ENCODE measurements at places on chromosomes 16 and 17.

DNA sequence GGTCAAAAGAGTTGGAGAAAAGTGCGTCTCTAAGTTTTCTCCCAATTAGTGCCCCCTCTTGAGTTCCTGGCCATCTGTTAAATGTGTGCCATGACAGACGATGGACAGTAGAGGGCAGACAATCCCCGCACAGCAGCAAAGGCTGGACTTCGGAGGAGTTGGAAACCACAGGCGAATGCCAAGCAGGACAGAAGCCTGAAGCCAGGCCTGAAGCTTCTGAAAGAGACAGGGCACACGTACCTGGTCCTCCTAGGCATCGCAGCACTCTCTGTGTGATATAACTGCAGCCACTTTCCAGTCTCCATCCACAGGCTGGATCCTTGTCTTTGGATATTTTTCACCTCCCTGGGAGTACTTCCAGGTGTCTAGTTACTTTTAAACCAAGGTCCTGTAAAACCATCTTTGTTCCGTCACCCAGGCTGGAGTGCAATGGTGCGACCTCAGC lies 14.5 kb downstream of the C17orf100 start:
- peak; percentile 42 for DNase-seq

GRCh38 chr17:53570731-53571130 lies 252.0 kb upstream of the KIF2B start:
- DNase-seq, result no peak

GRCh38 chr16:19748389-19749168 lies 30.5 kb downstream of the IQCK start:
- DNase-seq, result no peak

- no peak for DNase-seq
Measured at GRCh38 chr17:7982173-7982572, 20.2 kb upstream of the GUCY2D start.

GRCh38 chr17:17109256-17109655 lies 67.0 kb downstream of the MPRIP start:
- DNase-seq, result no peak

- no peak for DNase-seq
Measured at GRCh38 chr16:19933740-19934139, 49.1 kb upstream of the GPRC5B start.

DNA sequence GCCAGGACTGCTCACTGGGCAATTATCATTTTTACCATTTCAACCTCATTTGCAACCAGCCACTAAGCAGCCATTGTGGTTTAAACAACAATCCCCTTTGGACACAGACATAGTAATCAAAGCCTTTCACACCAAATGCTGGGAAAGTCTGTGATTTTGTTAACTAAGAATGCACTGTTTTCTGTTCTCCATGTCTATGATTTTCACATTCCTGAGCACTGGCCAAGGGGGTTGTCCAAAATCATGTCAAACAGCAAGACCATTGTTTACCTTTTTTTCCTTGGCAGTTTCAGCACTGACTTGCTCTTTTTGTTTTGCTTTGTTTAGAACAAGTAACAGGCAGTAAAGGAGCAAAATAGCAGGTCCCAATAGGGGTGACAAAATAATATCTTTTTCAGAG lies 106.3 kb upstream of the SIAH1 start:
- DNase-seq, result no peak

DNA sequence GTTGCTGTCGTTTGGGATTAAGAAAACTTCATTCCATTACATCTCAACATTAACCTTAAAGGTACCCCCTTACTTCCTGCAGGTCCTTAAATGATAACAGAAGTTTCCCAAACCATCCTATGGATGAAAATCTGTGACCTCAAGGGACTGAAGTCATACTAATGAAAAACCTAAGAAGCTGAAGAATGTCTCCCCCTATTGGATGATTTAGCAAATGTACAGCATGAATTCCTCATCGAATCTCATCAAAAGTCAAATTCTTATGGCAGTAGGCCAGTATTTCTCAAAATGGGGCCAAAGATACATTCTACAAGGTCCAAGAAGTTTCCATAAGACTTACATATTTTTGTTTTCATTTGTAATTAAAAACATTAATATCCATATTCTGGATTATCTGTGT lies 13.5 kb downstream of the SCO1 start:
- peak; percentile 7 for DNase-seq

DNA sequence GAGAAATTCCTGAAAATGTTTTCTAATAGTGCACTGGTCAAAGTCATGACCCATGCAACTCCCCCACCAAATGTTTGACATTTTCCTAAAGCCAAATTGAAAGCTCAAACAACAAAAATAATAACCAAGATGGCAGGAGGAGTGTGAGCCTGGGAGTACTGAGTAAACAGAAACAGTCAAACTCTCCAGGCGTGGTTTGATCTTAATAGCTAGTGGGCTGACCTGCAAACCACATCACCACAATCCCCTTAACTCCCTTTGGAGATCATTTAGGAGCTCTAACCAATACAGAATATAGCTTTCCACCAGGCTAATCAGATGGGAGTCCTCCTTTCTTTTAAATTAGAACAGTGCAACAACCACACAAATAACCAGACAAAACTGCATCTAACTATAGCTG lies 19.2 kb upstream of the MEIOC start:
- no peak for DNase-seq

DNA sequence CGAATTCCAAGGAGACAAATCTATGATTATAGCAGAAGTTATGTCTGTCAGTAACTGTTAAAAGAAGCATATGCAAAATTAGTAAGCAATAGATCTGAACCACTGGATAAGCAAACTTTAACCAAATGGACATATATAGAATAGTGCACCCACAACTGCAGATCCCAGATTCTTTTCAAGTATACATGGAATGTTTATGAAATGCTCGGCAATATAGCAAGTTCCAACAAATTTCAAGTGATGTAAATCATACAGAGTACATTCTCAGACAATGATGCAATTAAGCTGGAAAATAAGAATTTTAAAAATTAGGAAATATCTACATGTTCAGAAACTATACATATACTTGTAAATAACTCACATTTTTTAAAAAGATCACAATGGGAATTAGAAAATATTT lies 8.4 kb upstream of the HELZ start:
- DNase-seq, result no peak

GRCh38 chr17:78121801-78122215 lies 6.7 kb downstream of the TMC6 start:
- no peak for DNase-seq

- no peak for DNase-seq
Measured at GRCh38 chr17:64327201-64327930, 63.3 kb downstream of the PECAM1 start.

GRCh38 chr16:72873853-72874252 lies 174.1 kb downstream of the ZFHX3 start:
- DNase-seq, result no peak

GRCh38 chr16:17340804-17341203 lies 130.0 kb downstream of the XYLT1 start:
- no peak for DNase-seq

- no peak for DNase-seq
Measured at GRCh38 chr16:13138528-13138927, 237.1 kb downstream of the SHISA9 start.

GRCh38 chr17:83152745-83153611 lies 73.6 kb downstream of the METRNL start:
- peak; percentile 11 for DNase-seq

- no peak for DNase-seq
Measured at GRCh38 chr17:57282296-57282695, 26.0 kb downstream of the MSI2 start.

DNA sequence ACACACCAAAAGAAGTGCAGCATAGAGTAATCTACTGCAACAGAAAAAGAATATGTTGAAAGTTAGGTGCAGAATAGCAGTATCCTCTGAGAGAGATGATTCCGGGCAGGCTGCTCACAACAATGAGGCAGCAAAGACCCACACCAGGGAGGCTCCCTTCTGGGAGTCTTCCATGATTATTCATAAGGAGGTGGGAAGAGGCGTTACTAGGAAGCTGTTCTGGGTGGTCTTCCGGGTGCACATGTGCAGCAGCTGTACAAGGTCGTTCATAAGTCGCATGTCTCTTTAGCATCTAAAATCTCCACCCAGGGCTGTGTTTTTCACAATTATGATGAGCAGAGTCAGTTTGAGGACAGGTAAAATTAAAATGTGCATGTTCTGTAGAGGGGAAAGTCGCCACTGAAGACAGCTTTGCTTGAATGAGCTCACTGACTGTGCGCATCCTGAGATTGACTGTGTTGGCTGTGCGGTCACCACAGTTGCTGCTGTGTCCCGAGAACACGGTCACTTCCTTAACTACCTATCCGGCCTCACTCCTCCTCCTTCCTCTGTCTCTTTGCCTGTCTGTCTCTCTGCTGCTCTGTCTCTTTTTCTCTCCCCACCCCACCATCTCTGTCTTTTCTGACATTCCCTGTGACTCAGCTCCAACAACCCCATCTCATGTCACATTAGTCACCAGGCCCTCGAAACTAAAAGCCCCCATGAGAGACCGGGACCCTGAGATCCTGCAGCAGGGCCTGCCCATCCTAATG lies 125.5 kb upstream of the HSBP1 start:
- DNase-seq, result no peak

All from CD4-positive, alpha-beta T cell treated with Interleukin-4 for 4 hours (primary cell).